ENCODE measurements at places on chromosomes 4 and X. TPM values are rescaled to one million over a fixed set of nuclear protein-coding genes. Genes with fewer than 3 reads are reported as not detected.

The FGFBP1 gene
- not detected for polyA plus RNA-seq

DNA sequence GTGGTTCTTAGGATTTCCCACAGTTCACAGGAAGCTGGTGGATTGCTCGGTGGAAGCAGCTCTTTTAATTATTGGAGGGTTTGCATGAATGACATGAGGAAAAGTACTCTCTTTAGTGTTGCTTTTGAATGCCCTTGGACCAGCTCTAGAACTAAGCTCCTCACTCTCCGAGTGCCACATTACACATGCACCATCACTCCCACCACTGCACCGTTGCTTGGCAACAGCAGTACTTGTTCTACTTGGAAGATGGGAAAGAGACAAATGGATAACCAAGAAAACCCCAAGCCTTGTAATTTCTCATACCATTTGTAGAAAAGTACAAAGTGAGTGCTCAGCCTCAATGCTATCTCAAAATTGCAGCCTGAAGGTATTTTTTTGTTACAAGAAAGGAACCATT is 620.2 kb upstream of the BOD1L1 start:
- DNase-seq: no peak

DNA sequence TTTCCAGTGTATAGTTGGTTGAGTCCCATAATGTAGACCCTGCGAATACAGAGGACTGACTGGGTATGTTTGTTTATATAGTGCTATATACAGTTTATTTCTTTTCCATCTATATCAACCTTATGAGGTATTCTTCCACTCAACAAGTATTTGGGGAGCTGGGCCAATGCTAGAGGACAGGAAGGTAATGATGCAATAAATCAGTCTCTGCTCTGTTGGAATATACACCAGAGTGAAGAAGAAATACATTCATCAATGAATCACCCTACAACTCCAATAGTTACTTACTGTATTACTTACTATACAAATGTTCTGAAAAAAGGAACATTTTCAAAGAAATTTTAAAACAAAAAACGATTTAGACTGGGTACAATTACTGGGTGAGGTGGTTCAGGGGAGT is 2.1 kb upstream of the ARSJ start:
- DNase-seq: no peak

The MGAT4D gene
- not detected for polyA plus RNA-seq

GRCh38 chr4:163600727-163601126 is 106.2 kb downstream of the TMA16 start:
- DNase-seq: no peak

GRCh38 chr4:123234955-123235354 is 161.6 kb upstream of the SPRY1 start:
- no peak for DNase-seq

DNA sequence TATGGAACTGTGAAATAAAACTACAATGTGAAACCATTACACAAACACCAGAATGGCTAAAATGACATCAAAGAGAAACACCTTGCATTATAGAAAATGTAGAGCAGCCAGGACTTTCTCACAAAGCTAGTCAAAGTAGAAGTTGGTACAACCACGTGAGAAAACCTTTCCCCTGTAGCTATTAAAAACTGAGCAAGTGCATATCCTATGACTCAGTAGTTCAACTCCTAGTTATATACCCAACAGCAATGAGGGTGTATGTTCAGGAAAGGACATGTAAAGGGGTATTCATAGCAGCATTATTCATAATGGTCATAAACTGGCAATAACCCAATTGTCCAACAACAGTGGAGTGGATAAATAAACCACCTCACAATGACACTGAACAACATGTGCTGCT is 177.5 kb upstream of the NUDT10 start:
- no peak for DNase-seq
